IMR-90 (cell line): ENCODE measurements at places on chromosomes 5 and 9. TPM values are rescaled to one million over a fixed set of nuclear protein-coding genes. Genes with fewer than 3 reads are reported as not detected.
A peak's percentile ranks its signal among the peaks of the same experiment; 100 is the strongest.

DNA sequence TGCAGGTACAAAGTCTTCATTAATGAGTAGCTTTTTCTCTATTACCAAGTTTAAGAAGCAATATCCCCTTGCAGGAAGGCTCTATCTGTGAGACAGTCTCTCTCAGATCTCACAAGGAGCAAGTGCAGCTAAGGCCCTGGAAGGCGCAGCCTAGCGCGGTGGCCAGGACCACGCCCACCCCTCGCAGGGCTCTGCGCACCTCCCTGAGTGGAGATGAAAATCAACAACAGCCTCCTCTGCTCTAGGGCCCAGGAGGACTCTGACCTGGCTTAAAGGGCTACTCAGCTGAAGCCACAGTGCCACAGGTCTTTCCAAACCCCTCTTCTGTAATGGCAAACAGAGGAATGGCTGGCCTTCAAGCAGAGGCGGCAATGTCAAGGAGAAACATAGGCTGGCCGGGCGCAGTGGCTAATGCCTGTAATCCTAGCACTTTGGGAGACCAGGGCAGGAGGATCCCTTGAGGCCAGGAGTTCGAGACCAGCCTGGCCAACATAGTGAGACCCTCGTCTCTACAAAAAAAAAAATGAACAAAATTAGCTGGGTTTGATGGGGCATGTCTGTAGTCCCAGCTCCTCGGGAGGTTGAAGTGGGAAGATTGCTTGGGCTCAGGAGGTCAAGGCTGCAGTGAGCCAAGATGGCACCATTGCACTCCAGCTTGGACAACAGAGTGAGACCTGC is 11.9 kb downstream of the SEC16A start:
- no peak overlapping the region for H3K27ac ChIP-seq
- no peak overlapping the region for H3K4me3 ChIP-seq
- no peaks in the 10 kb centered on the region for H3K27me3 ChIP-seq
- peaks cover 91% of the 10 kb centered on the region for H3K36me3 ChIP-seq

DNA sequence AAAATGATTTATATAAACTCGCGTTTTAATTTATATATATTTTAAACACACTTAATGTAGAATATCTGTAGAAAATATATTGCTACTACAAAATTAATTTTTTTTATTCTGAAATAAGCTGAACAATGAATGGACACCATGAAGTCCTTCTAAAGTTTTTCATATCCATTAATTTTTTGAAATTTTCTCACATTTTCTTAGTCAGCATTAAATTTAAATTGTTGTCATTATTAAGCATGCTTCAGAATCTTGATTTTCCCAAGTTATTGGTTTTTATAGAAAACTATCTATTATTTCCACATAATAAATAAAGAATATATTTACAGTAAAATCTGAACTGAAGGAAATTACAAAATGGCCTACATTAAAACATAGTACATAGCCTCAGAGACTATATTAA is 1314.9 kb upstream of the CDH6 start:
- no peaks in the 10 kb centered on the region for H3K4me1 ChIP-seq
- H3K27me3 ChIP-seq = no peaks in the 10 kb centered on the region
- H3K36me3 ChIP-seq = no peaks in the 10 kb centered on the region
- no peak overlapping the region for H3K4me3 ChIP-seq
- DNase-seq = no peak
- no peak overlapping the region for H3K27ac ChIP-seq

Gene ARHGEF39
- total RNA-seq = 0.56 and 2.5 TPM in 2 replicates

Gene TMEFF1
- total RNA-seq = 0.90 and 1.9 TPM in 2 replicates

DNA sequence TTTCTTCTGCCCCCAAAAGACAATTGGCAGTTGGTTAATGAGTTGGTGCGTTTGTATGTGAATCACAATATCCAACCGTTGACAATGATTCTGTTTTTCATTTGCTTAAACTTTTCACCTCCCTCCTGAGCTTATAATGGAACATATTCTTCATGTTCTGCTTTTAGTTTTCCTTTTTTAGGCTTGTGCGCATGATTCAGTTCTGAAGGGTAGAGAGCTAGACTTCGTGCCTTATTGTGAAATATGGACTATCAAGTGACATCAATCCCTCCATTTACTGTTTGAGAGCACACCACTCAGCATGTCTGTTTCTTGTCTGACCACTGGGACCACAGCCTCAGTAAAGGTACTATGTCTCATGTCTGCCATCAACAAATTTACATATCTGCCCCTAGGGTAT is 30.5 kb upstream of the LPAR1 start:
- no peaks in the 10 kb centered on the region; the same call in 1 of the 2 replicates for H3K4me1 ChIP-seq
- no peak overlapping the region for H3K27ac ChIP-seq
- no peak for DNase-seq
- H3K36me3 ChIP-seq = no peaks in the 10 kb centered on the region
- H3K4me3 ChIP-seq = no peak overlapping the region
- peaks cover 3% of the 10 kb centered on the region; the same call in 1 of the 2 replicates for H3K27me3 ChIP-seq

Gene REEP2
- 12.4 and 20.3 TPM in 2 replicates for total RNA-seq

- H3K27ac ChIP-seq = no peak overlapping the region
- peaks cover 1% of the 10 kb centered on the region; the same call in 1 of the 2 replicates for H3K36me3 ChIP-seq
- peak; percentile 68 for DNase-seq
Observed at GRCh38 chr9:3992924-3993323, 306.9 kb downstream of the GLIS3 start.

Gene CFAP157
- total RNA-seq = not detected in 2 replicates

GRCh38 chr5:4537489-4537888 is 602.6 kb upstream of the ADAMTS16 start:
- no peaks in the 10 kb centered on the region for H3K27me3 ChIP-seq
- H3K4me3 ChIP-seq = no peak overlapping the region
- no peaks in the 10 kb centered on the region for H3K36me3 ChIP-seq
- H3K27ac ChIP-seq = no peak overlapping the region

Gene FGF10
- total RNA-seq = not detected in 2 replicates

DNA sequence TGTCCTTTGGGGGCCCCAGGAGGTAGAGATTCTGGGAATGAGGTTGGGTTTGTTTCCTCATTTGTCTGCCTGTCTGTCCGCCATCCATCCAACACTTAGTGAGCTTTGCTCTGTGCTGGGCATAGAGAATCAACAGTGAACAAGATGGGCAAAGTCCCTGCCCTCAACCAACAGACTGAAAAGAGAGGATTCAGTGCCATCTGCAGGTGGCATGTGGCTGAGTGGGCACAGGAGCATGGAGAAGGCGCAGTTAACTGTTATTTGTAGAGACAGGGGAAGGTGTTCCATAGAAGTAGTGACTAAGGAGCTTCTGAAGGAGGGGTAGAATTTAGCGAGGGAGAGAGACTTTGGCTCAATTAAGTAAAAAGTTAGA is 23.1 kb downstream of the POLR1E start:
- no peak overlapping the region for H3K4me3 ChIP-seq
- H3K36me3 ChIP-seq = peaks cover 22% of the 10 kb centered on the region
- H3K27me3 ChIP-seq = no peaks in the 10 kb centered on the region
- no peak for DNase-seq
- no peaks in the 10 kb centered on the region for H3K4me1 ChIP-seq
- no peak overlapping the region for H3K27ac ChIP-seq

GRCh38 chr5:179772351-179772750 is 21.4 kb upstream of the LTC4S start:
- H3K36me3 ChIP-seq = peaks cover 73% of the 10 kb centered on the region
- no peak for DNase-seq
- no peak overlapping the region for H3K4me3 ChIP-seq

Gene PCSK5
- 2.8 and 3.0 TPM in 2 replicates for total RNA-seq

DNA sequence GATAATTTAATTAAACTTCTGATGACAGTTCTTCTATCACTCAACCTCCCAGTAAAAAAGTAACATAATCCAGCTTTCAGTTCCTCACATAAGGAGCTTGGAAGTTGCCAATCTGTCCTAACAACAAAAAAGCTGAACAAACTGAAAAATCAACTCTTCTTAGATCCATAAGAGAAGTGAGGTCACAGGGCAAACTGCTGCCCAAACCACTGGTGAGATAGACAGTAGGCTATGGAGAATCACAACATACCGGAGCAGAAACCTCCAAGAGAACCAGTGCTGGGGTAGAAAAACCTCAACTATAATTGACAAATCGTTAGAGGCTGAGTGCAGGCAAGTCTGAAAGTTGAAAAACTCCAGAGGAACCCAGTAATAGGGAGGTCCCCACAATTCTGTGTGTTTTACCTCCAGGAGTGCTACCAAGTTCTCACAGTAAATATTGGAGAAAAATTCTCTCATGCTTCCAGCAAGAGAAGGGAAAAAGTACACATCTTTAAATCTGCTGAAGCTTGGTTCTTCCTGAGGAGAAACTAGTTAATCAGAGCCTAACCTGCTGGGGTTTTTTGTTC is 300.0 kb downstream of the PDE4D start:
- no peaks in the 10 kb centered on the region for H3K4me1 ChIP-seq
- no peaks in the 10 kb centered on the region for H3K27me3 ChIP-seq
- H3K4me3 ChIP-seq = no peak overlapping the region
- DNase-seq = no peak
- H3K36me3 ChIP-seq = no peaks in the 10 kb centered on the region

GRCh38 chr5:80408484-80409366 is 861 bp downstream of the ZFYVE16 start:
- H3K4me3 ChIP-seq = peak overlapping the region; percentile 75
- H3K27ac ChIP-seq = peak overlapping the region; percentile 80
- H3K4me1 ChIP-seq = peaks cover 3% of the 10 kb centered on the region; the same call in 1 of the 2 replicates
- DNase-seq = peak; percentile 38
- H3K27me3 ChIP-seq = no peaks in the 10 kb centered on the region

- H3K36me3 ChIP-seq = no peaks in the 10 kb centered on the region
- H3K27me3 ChIP-seq = peaks cover 4% of the 10 kb centered on the region; the same call in 1 of the 2 replicates
- H3K27ac ChIP-seq = no peak overlapping the region
- no peaks in the 10 kb centered on the region for H3K4me1 ChIP-seq
- DNase-seq = no peak
Observed at GRCh38 chr5:133778636-133779035, 166.3 kb upstream of the FSTL4 start.

Gene PHYHD1
- 2.2 and 3.3 TPM in 2 replicates for total RNA-seq
